ENCODE measurements at places on chromosomes 16 and 17. TPM values are rescaled to one million over a fixed set of nuclear protein-coding genes. Genes with fewer than 3 reads are reported as not detected.

- no peak for DNase-seq
Observed at GRCh38 chr17:846901-847843, 65.0 kb downstream of the MRM3 start.

- DNase-seq = peak; percentile 68
Observed at GRCh38 chr17:76179496-76180467, 38.7 kb upstream of the FOXJ1 start.

- DNase-seq = no peak
Observed at GRCh38 chr16:65819136-65819898, 547.2 kb upstream of the CDH5 start.

DNA sequence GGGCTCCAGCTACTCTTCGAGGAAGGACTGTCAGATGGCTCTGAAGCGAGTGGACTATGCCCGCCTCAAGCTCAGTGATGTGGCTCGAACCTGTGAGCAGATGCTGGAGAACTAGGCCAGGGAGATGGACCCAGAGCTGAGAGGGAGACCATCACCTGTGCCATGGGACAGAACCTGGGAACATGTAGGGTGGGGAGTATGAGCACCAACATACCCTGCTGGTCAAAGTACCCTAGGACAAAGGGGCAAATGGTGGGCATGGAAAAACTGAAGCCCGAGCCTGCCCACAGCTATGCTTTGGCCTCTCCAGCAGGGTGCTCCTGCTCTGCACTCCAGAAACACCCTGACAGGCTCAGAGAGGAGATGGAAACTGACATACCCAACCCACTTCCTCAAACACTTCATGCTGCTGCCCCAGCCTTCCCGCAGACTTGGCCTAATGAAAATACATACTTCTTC, 1.9 kb downstream of the MED11 start:
- DNase-seq = peak; percentile 41

DNA sequence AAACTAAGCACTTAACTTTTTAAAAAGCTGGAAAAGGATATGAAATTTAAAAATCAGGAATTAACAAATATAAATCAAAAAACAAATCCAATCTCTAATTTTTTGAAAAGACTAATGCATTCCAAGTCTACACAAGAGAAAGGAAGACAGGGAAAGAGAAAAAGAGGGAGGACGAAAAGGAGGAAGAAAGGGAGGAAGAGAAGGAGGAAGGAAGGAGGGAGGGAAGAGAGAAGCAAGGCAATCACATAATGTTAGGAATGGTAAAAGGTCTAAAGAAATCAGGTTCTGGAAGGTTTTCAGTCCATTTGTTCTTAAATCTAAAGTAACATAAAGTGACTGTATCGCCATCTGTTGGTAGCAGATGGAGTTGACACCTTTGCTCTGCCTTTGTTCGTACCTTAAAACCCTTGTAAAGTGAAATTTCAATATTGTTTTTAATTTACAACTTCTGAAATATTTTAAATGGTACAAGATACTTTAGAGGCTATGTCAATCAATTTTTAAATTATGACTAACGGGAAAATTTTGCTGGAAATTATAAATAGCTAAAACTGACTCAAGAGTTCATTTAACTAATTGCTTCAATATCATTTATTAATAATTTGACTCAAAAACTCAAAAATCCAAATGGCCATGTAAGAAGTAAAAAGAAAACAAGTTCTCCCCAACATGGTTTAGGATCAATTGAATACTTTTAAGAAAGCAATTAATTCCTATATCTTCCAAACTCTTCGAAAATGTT, 20.4 kb upstream of the CDYL2 start:
- DNase-seq = peak; percentile 60

- DNase-seq = no peak
Observed at GRCh38 chr17:45751466-45751865, 32.7 kb upstream of the CRHR1 start.

- no peak for DNase-seq
Observed at GRCh38 chr17:75853433-75853832, 1.7 kb downstream of the WBP2 start.

GRCh38 chr17:50053654-50053960, 2.3 kb upstream of the ITGA3 start:
- DNase-seq = no peak

- no peak for DNase-seq
Observed at GRCh38 chr17:20174588-20175265, 165.6 kb downstream of the SPECC1 start.

- DNase-seq = no peak
Observed at GRCh38 chr16:62335356-62335755, 299.1 kb upstream of the CDH8 start.

DNA sequence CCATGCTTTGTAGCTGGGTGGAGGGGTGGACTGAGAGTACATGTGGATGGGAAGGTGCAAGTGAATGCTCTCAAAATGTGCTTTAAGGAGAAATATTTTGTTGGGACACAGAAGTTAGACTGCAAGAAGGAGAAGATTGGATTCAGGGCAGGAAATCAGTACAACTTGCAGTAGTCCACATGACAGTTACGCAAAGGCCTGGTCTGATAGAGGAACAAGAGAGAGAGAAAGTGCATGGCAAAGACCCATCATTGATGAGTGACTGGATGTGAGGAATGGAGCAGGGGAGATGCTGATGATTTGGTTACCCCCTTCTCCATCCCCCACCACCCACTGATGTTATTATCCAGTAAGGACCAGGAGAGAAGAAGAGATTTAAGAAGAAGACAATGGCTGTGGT, 472.8 kb downstream of the MAF start:
- no peak for DNase-seq

- DNase-seq = no peak
Observed at GRCh38 chr17:62626719-62627218, 701 bp upstream of the MRC2 start.

DNA sequence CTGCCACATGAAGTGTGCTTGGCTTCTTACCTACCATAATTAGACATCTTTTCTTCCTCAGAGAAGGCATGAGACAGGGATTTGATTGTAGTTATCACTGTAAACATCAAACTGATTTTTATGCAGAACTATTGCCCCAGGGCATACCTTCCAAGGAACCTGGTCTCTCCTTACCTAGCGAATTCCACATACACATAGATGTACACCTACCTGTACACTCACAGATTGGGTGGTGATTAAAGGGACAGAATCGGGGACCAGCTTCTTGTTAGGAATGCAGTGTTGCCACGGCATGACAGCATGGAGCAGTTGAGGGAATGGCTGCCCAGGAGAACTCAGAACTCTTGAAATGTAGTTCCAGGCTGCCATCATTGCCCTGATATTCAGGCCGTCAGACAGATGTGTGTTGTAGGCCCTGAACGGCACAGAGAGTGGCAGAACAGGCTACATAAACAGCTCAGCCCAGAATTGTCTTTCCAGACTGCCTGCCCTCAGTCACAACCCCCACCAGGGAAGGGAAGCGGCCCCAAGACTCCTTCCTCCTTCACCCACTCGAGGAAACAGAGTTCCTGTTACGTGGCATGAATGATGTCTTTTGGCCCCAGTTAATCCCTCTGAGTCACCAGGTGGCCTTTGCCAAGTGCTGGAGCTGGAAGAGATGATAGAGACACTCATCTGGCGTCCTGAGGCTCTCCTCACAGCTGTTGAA, 17.8 kb upstream of the NAGLU start:
- DNase-seq = no peak

GRCh38 chr17:54172096-54172984, 349.6 kb downstream of the KIF2B start:
- no peak for DNase-seq

GRCh38 chr17:21029036-21029435, 13.8 kb downstream of the USP22 start:
- DNase-seq = no peak

DNA sequence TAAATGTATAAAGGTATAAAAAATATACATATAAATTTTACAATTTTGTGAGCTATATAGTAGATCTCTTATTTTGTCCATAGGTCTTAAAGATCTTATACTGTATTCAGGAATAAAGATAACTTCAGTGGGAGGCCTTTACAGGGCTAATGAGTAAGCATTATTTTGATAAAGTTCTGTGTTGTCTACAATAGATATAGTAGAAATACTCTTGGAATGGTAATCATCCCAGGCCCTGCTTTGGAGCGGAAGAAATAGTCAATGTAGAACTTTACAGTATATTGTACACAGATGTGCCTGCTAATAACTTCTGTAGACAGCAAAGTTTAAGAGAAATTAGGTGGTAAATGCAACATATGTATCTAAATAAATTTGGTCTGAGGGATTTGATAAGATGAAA, 42.6 kb downstream of the TENT4B start:
- no peak for DNase-seq

DNA sequence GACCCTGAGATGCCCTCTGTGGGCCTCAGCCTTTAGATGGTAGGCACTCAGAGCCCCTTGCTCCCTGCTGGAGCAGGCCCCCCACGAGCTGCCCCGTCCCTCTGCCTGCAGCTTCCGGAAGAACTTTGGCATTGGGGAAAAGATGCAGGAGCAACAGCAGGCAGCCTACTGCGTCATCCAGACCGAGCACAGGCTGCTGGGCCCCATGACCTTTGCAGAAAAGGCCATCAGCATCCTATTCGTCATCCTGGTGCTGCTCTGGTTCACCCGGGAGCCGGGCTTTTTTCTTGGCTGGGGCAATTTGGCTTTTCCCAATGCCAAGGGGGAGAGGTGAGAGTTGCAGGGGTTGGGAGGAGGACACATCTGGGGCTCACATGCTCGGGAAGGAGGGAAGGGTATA, 12.7 kb upstream of the FOXN1 start:
- no peak for DNase-seq

DNA sequence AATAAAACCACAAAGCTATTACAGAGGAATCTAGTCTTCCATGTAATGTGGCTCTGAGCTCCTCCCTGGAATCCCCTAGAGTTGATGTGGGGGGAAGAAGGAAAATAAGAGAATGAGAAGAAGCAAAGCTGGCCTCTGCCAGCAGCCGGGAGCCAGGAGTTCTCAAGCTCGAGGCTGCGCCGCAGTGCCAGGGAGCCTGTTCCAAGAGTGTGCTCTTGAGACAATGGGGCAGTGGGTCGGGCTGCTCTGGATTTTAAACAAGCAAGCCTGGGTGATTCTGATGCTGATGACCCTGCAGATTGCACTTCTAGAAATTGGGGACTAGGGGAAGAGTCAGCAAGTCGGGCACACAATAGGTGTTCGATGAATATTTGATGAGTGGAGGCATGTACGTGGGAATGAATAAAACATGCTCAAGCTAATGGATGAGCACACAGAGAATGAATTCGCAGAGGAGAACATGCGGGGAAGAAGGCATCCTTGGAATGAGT, 119.9 kb downstream of the CMIP start:
- DNase-seq = no peak

DNA sequence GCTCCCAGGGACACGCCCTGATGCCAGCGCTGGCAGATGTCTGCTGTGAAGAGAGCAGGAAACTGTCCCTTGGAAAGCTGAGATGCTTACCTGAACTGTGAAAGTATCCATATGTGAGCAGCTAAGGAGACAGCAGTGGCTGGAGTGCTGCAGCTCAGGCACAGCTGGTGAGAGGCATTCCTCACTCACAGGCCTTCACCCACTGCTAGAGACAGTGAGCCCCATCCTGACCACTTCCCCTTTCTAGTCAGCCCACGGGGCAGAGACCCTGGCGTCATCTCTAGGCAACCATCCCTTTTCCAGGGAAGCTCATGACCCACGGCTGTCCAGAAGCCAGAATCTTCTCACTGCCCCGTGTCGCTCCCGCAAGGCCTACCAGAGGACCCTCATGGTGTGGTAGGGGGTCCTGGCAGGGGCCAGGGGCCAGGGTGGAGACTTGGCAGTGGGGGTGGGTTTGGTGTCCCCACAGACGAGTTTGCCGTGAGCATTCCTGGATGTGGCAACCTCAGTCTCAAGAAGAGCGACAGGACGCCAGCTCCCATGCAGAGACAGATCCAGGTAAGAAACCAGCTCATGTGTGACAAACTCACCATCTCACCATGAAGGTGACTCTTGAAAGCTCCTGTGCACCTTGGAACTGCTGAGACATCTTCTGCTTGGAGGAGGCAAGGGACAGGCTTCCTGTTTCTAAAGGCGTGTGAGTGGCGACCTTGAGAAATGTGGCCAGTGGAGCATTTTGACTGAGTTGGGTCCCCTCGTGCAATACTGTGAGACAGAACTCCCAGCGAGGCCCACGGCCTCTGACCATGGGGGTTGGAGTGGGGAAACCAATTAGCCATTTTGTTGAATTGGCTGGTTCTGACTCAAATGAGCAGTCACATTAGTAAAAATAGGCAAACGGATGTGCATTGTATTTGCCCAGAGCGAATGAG, at the start of gene SCIMP:
SCIMP (minus strand) TSS at position 216 of the 932 bp plus-strand sequence; CDS start at position 111, 105 bp downstream.
- no peak for DNase-seq

GRCh38 chr17:8012996-8013640, 10.7 kb downstream of the GUCY2D start:
- DNase-seq = no peak

- DNase-seq = no peak
Observed at GRCh38 chr16:78879011-78879410, 721.5 kb downstream of the MAF start.

- no peak for DNase-seq
Observed at GRCh38 chr16:48247311-48247710, at the start of gene ABCC11. Gene ABCC11 (minus strand): TSS chr16:48247539. CDS start chr16:48231921, 15,618 bp downstream.

DNA sequence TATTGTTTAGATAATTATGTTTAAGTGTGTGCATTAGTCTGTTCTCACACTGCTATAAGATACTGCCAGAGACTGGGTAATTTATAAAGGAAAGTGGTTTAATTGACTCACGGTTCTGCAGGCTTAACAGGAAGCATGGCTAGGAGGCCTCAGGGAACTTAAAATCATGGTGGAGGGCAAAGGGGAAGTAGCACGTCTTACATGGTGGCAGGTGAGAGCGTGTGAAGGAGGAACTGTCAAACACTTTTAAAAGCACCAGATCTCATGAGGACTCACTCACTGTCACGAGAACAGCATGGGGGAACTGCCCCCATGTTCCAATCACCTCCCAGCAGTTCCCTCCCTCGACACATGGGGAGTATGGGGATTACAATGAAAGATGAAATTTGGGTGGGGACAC, 203.5 kb upstream of the GOT2 start:
- DNase-seq = no peak

- no peak for DNase-seq
Observed at GRCh38 chr17:40179923-40180659, 2.8 kb downstream of the RAPGEFL1 start.

GRCh38 chr17:64323774-64324173, 60.7 kb upstream of the TEX2 start:
- no peak for DNase-seq

GRCh38 chr16:21645261-21645721, 7.1 kb downstream of the IGSF6 start:
- DNase-seq = peak; percentile 35

GRCh38 chr16:62638964-62639870, 603.0 kb upstream of the CDH8 start:
- no peak for DNase-seq

- no peak for DNase-seq
Observed at GRCh38 chr16:48834576-48834975, 224.6 kb upstream of the N4BP1 start.

DNA sequence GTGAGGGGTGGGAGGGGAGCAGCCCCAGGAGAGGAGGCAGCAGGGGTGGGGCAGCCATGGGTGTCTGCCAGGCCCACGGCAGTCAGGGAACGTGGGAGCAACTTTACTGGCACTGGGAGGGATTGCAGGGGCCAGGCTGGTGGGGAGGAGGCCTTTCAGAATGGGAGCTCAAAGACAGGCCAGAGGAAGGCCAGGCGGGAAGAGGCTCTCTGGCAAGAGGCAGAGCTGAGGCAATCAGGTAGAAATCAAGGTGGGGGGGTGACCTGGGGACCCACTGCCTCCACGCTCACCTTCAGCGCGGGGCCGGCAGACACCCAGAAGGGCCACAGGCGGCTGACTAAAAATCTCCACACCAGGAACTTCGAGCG, 11.9 kb upstream of the GSE1 start:
- DNase-seq = no peak

Gene CCDC47
- 59.2 TPM for total RNA-seq

Gene TOM1L1
- total RNA-seq = 0.50 TPM

Gene QRICH2
- total RNA-seq = 3.6 TPM

Gene HSD11B2
- not detected for total RNA-seq

Gene CPNE7
- total RNA-seq = 5.1 TPM

Gene KRTAP2-1
- total RNA-seq = not detected

Gene ACSM2A
- total RNA-seq = not detected

Data from activated CD4-positive, alpha-beta T cell treated with anti-CD3 and anti-CD28 coated beads, Interleukin-2, amount 10 ng/mL, durations not matched to agents 7 days and 5 days (primary cell).